ENCODE measurements at places on chromosomes 1 and 21. TPM values are rescaled to one million over a fixed set of nuclear protein-coding genes. Genes with fewer than 3 reads are reported as not detected.
A peak's percentile ranks its signal among the peaks of the same experiment; 100 is the strongest.

- DNase-seq = no peak
These were observed 15.5 kb downstream of the FMN2 start for GRCh38 chr1:240107058-240107684.

GRCh38 chr1:192311281-192311680, 5.5 kb upstream of the RGS21 start:
- DNase-seq = no peak

KCNT2 gene
- 3.8 TPM for total RNA-seq

BTG3 gene
- 15.0 TPM for total RNA-seq

KANK4 gene
- total RNA-seq = 1.4 TPM

DNA sequence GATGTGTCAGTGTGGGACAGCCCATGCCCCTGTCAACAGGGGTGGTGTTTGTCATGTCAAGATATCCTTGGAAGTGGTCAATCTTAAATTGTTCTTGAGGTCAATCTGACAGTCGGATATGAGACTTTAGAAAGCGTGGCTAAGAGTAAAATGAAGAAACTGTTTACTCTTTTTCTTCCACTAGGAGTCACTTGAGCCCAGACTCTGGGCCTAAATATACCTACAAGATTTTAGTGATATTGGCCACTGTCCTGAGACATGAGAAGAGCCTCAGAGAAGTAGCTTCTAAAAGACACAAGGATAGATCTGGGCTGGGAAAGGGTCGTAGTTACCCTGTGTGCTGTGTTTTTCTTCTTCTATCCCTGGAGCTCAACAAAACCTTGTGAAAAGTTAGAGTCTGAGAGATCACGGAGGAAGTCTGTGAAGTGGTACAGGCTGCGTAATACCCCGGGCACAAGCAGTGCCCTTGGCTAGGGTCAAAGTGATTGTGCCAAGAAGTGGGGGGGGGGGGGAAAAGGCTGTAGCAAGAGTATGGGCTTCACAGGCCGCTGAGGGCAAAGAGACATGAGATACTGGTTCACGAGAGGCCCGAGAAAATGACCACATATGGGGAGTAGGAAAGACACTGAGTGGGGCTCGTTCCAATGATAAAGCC, 355.2 kb upstream of the GREM2 start:
- DNase-seq = no peak

DNA sequence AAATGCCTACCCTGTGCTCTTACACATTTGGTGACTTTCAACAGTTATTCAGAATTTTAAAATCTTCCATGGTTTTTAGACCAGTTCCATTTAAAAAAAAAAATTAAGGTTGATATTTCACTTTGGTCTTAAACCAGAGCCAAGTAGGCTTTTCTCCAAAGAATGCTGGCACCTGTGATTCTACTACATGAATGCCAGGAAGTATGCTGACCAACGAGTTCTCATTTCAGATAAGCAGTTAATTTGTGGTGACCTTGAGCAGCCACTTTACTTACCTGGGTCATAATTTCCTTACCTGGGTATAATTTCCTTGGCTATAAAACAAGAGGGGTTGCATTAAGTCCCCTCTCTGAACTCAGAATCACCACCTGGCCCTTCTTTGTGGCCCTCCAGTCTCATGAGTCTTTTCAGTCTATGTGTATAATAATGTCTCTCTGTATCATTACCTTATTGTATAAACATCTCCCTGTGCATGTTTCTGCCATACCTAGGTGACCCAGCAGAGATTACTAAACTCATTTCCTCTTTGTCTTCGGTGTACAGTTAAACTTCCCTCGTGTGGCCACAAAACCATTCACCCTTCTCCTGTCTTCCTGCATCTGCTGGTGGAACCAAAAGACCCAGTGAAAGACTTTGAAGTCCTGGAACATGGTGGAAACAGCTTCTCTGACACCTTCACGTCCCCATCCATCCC, 139.1 kb upstream of the DPT start:
- DNase-seq = no peak

DNA sequence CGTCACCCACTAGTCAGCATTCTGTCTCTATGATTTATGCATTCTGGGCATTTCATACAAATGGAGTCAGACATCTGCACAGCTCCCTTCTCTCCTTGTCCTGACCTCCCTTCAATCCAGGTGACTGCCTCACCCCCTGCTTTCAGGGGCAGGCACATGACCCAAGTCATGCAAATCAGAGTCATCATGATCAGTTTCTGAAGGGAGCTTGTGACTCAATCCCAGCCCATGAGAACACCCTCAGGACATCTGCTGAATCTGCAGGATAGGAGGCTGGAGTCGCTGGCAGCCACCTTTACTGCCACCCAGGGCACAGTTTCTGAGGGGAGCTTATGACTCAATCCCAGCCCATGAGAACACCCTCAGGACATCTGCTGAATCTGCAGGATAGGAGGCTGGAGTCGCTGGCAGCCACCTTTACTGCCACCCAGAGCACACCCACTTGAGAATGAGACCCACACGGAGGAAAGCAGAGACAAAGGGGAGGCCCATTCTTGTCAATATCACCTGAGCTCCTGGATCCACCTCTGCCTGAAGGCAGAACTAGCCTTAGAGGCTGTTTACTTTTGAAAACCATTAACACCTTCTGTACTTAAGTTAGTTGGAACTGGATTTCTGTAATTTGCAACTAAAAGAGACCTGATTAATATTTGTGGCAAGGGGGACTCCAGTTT, 62.3 kb upstream of the SLC25A33 start:
- DNase-seq = no peak

C2CD2 gene
- 17.1 TPM for total RNA-seq

DNA sequence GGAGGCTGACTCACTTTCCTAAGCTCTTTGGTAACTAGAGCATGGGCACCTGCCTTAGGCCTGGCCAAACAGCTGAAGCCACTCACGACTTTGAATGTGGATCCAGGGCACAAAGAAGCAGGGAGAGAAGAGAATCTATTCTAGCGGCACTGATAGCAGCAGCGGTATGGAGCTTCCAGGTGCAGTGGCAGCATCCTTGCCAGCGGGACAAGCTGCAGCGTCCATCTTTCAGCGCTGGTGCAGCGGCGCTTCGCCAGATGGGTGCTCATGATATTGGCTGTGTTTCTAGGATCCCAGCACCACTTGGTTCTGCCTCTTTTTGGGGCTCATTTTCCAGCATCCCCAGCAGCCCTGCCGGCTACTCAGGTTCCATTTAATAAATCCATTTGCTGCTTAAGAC, 184.2 kb downstream of the SLC44A5 start:
- DNase-seq = no peak

DNA sequence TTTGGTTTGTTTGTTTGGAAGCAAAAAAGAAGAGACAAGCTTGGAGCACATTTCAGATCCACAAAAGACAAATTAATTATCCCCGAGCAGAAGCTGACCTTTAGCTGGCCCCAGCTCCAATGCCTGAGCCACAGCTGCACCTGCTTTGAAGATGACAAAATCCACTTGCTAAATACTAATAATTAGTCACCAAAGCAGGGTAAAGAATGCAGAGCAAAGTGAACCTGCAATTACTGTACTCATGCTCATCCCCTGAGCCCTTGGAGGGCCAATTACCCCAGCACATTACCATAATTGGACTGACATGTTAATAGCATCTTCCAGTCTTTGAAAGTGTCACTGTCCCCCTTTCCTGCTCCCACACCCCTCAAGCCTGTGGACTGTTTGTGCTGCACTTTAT, 38.2 kb upstream of the KCND3 start:
- no peak for DNase-seq

DNA sequence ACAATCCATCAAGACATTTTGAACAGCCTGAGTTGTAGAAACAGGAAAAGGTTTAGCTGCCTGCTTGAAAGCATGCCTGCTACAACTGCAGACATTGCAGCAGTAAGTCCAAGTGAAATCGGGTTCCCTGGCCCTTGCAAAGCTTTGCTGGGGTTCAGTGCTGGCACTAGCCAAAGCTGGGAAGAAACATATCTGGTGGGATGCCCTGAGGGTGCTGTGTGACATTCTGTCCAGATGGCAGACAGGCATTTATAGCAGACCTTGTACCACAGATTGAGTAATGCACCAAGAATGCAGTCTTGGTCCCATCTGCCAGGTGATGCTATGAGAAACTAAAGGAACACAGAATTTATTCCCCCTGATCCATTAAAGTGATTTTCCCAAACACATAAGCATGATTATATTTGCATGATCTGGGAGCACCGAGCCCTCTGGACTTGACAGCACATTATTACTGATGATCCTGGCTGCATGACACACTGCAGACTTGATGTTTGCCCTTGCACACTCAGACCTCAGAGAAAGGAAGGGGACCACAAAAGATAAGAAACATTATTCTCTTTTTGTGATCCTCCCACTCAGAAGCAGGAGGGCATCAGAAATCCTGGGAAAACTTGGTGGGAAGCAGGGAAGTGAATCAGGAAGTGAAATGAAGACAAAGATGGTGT, 223.7 kb upstream of the FAM78B start:
- no peak for DNase-seq

GRCh38 chr1:73907051-73907450, 290.9 kb downstream of the LRRIQ3 start:
- DNase-seq = no peak

GRCh38 chr1:227894831-227895451, 52.8 kb downstream of the WNT9A start:
- no peak for DNase-seq

DNA sequence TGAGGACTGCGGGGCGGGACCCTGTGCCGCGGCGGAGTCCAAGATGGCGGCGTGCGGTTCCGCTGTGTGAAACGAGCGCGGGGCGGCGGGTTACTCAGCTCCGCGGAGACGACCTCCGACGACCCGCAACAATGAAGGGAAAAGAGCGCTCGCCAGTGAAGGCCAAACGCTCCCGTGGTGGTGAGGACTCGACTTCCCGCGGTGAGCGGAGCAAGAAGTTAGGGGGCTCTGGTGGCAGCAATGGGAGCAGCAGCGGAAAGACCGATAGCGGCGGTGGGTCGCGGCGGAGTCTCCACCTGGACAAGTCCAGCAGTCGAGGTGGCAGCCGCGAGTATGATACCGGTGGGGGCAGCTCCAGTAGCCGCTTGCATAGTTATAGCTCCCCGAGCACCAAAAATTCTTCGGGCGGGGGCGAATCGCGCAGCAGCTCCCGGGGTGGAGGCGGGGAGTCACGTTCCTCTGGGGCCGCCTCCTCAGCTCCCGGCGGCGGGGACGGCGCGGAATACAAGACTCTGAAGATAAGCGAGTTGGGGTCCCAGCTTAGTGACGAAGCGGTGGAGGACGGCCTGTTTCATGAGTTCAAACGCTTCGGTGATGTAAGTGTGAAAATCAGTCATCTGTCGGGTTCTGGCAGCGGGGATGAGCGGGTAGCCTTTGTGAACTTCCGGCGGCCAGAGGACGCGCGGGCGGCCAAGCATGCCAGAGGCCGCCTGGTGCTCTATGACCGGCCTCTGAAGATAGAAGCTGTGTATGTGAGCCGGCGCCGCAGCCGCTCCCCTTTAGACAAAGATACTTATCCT, 430 bp downstream of the RBM15 start:
- no peak for DNase-seq

DNA sequence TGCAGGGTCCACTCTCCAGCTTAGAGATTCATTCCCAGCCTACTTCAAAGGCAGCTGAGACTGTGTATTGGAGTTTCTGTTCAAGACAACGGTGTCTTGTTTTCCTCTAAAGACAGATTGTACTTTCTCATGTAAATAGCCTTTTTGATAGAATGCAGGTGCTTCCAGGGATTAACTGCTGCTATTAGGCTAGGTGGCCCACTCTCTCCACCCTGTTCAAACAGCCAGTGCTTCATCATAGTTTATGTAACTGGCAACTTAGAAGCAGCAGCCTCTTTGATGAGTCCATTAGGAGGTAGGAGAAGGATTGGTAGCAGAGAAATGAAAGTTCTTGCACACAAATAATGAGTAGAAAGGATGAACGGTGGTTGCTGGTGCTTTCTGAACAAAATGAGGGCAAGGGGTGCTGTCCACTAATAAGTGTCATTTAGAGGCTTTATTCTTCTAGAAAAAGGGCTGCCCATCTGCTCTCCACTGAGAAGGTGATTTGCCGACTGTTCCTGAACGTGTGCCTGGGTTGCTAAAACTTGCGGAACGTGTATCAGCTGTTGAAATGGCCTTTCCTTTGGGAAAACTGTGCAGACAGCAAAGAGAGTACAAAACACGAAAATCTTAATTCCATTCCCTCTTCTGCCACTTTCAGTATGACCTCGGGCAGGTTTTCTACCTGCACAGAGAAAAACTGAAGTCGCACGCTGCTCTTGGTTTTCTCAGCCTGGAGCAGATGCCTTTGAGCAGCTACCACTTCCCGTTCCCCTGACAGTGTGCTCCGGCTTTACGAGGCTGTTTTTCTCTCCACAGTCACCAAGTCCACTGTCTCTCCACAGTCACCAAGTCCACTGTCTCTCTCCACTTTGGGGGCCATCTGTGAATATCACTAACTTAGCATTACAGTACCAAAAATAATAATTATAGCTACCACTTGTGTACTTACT, 228.9 kb downstream of the KIF26B start:
- DNase-seq = no peak

GRCh38 chr1:76876655-76877395, 9.5 kb downstream of the ST6GALNAC5 start:
- DNase-seq = peak; percentile 18

DNA sequence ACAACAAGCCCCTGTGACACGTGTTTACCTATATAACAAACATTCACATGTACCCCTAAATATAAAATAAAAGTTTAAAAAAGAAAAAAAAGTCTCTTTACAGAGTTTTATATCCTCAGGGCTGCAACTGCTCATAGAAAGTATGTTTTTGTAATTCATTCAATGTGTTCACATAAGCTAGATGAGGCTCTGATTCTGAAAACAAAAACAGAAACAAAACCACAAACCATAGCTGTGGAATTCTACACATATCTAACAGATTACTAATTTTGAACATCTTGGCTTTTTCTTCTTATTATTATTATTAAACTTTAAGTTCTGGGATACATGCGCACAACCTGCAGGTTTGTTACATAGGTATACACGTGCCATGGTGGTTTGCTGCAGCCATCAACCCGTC, 579.6 kb upstream of the ZRANB2 start:
- DNase-seq = no peak

DNA sequence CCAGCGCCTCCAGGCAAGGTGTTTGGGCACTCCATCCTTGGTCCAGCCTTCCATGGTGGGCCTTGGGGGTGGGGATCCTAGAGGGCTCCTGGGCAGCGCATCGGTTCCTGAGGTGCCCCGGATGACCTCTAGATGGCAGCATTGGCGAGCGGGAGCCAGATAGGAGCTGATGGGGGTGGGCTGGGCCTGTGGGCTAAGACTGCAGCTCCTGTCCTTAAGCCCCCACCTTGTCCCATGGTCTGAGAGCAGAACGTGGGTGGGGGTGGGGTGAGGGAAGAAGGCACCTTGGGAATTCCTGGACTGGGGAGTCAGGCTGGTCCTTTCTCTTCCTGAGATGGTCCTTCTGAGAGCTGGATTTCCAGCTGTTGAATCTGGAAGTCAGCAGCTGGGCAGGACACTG, 93.4 kb upstream of the CSF3R start:
- peak; percentile 57 for DNase-seq

DNA sequence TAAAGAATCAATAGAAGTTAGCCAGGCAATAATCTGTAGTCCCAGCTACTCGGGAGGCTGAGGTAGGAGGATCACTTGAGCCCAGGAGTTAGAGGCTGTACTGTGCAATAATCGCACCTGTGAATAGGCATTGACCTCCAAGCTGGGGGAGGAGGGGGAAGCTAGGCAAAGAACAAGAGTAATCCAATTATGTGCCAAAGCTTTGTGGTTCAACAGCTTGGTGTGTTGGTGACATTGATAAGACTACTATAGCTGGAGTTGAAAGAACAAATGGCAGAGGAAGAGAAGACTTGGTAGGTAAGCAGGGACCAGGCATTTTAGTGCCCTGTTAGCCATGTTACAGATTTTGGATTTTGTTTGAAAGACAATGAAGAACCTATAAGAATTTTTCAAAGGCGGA, 2.1 kb upstream of the TMCO2 start:
- no peak for DNase-seq
